ENCODE measurements at places on chromosomes 7 and 10.
A peak's percentile ranks its signal among the peaks of the same experiment; 100 is the strongest.

- no peak for DNase-seq
Observed at GRCh38 chr10:126500866-126501265, 112.6 kb upstream of the ADAM12 start.

GRCh38 chr10:19488592-19489280 lies 327.5 kb upstream of the PLXDC2 start:
- no peak for DNase-seq

- no peak for DNase-seq
Observed at GRCh38 chr10:61330669-61331068, 122.5 kb downstream of the TMEM26 start.

GRCh38 chr7:48971173-48971572 lies 46.8 kb downstream of the CDC14C start:
- peak; percentile 81 for DNase-seq

GRCh38 chr7:111639934-111640333 lies 77.6 kb upstream of the IMMP2L start:
- DNase-seq = no peak

- DNase-seq = no peak
Observed at GRCh38 chr7:90769036-90769435, 172.9 kb downstream of the CDK14 start.
